ENCODE measurements at places on chromosomes 2 and 18. TPM values are rescaled to one million over a fixed set of nuclear protein-coding genes. Genes with fewer than 3 reads are reported as not detected.

Gene SNTG2
- 39.8 TPM for total RNA-seq

Gene TMEM200C
- 0.60 TPM for total RNA-seq

Gene CD207
- not detected for total RNA-seq

Gene RGPD3
- total RNA-seq: 0.44 TPM

DNA sequence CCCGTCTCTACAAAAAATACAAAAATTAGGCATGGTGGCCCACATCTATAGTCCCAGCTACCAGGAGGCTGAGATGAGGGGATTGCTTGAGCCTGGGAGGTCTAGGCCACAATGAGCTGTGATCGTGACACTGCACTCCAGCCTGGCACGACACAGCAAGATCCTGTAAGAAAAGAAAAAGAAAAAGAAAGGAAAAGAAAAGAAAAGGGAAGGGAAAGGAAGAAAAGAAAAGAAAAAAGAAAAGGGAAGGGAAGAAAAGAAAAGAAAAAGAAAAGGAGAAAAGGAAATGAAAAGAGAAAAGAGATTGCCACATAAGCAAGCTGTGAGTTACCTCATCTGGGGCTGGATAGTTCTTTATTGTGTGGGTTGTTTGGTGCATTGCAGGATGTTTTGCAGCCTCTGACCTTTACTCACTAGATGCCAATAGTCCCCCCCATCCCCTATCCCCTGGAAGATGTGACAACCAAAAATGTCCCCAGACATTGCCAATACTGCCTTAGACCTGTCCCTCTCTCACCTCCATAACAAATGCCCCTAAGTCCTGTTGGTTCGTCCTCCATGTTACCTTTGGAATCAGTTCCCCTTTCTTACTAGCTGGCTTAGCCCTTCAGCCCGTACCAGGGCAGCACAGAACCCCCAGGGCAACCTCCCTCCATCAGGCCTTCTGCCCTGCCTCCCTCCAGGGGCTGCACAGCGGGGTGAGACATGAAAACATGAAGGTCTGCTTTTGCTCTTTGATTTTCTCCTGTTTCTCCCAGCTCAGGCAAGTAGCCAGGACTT, 8.9 kb downstream of the ASPRV1 start:
- DNase-seq: no peak

- no peak for DNase-seq
These were observed at the start of gene FAM110C for GRCh38 chr2:46471-47345. FAM110C (minus strand) TSS chr2:46505; CDS start chr2:46385, 120 bp downstream.

Measured in tibial nerve (tissue), 4 donors.